Iris pigment epithelial cell (primary cell): ENCODE measurements at places on chromosomes 2 and 18.

DNA sequence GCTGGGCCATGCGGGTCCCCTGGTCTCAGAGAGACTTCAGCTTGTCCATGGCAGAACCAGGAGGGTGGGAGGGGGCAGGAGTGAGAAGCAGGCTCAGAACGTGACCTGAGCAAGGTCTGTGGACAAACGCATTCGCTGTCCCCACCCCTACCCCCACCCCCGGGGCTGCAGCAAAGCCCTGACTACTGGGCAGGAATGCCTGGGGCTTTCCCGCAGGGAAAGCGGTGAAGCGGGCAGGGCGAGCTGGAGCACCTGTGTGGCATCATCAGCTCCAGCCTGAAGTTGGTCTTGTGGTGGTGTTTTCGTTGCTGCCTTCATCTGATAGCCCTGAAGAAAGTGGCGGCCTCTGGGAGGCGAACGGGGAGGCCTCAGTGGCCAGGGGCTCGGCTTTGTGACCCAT, 26.1 kb upstream of the ALKAL2 start:
- DNase-seq = no peak

- DNase-seq = no peak
Observed at GRCh38 chr2:102460467-102460866, 12.6 kb upstream of the SLC9A4 start.

DNA sequence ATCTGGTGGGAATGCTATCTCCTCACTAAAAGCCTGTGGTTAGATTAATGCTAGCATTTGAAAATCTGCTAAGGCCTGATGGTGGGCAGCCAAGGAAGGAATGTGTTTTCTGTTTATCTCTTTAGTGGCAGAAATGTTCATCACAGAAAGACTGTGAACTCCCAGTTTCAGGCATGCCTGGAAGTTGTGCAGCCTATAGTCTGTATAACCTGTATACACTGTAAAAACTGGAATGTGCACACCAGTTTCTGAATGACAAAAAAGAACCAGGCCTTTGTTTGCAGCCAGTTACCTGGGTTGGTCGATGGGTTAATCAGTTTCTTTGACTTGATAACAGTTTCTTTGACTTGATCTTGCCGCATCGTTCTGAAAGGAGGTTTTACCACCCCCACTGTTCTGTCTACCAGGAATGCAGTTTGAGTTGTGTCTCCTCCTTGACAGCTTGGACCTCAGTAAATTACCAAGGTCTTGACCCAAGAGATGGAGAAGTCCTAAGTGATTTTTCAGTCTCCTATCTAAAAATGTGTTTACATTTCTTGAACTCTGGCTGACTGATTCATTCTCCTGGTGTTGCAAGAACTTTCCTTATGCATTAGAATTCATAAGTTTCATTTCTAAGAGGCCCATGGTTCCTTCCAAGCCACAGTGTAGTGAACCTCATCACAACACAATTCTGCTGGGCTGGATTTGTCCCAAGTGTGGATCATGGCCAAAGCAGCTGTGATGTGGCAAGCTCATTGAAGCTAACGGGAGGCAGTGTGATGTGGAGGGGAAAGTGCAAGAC, 62.2 kb downstream of the KIAA2012 start:
- peak; percentile 100 for DNase-seq

DNA sequence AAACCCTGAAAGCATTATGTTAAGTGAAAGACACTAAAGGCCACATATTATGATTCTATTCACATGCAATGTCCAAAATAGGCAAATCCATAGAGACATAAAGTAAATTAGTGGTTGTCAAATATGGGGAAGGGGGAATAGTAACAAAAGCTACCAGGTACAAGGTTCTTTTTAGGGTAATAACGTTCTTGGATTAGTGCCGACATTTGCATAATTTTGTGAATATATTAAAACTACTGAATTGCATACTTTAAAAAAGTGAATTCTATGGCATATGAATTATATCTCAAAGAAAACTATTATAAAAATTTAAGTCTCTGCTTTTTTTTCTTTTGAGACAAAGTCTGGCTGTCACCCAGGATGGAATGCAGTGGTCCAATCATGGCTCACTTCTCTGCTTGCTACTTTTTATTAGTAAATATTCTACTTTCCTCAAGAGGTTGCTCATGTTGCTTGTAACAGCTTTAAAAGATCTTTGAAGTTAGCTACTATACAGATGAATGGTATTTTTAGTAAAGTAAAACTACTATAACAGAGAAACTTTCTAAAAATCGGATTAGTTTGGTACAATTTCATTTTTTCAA, 2.5 kb downstream of the SESTD1 start:
- no peak for DNase-seq
